ENCODE measurements at places on chromosomes 11 and 22.
A peak's percentile ranks its signal among the peaks of the same experiment; 100 is the strongest.

GRCh38 chr11:10322830-10323792, 18.2 kb downstream of the ADM start:
- DNase-seq, result peak; percentile 47

- DNase-seq, result no peak
These were observed 48.4 kb upstream of the WNT7B start for GRCh38 chr22:46025225-46025972.

- no peak for DNase-seq
These were observed 163.9 kb downstream of the ADAMTS15 start for GRCh38 chr11:130612291-130612851.

GRCh38 chr11:94806014-94806413, 37.9 kb downstream of the AMOTL1 start:
- DNase-seq, result no peak

DNA sequence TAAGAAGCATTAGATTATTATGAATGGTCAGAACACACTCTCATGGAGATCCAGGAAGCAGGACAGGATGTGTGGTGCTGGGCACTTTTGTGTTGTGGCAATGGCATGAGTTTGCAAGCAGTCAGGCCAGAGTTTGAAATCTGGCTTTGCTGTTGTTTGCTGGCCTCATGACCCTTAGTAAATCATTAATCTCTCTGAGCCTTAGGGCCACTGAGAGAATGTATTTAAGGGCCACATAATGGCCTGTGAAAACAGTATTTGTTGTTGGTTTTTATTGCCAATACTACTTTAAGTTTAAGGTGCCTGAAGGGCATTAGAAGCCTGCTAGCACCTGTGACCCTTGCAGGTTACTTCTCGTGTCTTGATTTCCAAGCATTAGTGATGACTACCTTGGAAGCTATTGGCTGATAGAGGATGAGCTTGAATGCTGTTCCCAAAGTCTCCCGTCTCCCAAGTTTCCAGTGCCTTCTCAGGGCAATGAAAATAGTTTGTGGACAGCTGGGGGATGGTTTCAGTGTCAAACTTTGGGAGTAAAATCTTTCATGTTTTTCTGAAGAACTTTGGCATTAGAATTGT, 24.6 kb downstream of the STIM1 start:
- DNase-seq, result no peak

GRCh38 chr11:93512949-93513667, 30.1 kb downstream of the SMCO4 start:
- DNase-seq, result no peak

DNA sequence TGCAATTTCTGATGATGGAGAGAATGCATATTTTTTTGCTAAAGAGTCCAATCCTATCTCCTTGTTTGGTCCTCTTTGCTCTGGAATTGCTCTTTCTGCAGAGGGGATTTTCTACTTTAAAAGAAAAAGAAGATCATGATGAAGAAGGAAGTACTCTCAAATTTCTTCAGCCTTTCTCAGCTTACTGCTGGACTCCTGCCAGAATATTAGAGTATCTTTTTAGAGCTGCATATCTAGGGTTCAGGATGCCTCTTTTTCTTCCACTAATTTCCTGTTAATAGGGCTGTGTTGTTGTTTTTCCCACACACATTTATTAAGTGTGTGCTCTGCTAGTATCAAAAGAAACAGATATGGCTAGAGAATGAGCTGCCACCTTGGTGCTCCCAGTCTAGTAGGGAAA, 18.2 kb downstream of the UBASH3B start:
- no peak for DNase-seq

- no peak for DNase-seq
These were observed 286.8 kb downstream of the BLID start for GRCh38 chr11:121829159-121829643.

GRCh38 chr11:128643661-128644317, 50.1 kb upstream of the FLI1 start:
- no peak for DNase-seq

GRCh38 chr11:110373051-110373702, 56.6 kb upstream of the FDX1 start:
- DNase-seq, result no peak

DNA sequence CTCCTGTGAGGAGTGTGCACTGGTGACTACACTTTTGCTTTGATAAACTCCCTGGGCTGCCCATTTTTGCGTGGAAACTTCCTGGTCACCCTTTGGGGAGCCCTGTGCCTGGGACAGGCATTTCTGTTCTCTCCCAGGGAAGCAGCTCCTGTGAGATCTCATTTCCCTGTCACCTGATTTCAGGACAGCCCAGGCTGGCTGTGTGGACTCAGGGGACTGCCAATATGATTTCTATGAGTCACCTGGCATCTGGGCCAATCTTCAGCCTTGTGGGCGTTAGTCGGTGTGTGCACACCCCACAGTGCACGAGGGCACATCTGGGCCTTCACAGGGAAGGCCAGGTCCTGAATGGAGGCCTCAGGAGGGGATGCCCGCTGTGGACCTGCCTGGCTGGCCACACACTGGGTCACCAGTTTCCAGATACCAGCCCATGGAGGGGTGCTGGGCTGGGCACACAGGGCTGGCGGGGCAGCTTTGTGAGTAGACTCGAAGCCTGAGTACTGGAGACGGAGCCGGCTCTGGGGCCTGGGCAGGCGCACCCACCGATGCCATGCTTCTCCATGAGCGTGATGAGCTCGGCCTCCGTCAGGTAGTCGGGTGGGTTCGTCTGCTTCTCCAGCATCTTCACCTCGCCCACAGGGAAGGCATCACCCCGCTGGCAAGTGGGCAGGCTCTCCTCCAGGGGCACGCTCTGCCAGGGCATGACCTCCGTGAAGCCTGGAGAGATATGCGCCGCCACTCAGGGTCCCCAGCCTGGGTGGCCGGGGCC, 9.4 kb upstream of the PPM1F start:
- DNase-seq, result no peak

GRCh38 chr11:23480736-23481135, 620.5 kb upstream of the CCDC179 start:
- no peak for DNase-seq

GRCh38 chr22:41285441-41285819, 557 bp downstream of the RANGAP1 start:
- peak; percentile 68 for DNase-seq

DNA sequence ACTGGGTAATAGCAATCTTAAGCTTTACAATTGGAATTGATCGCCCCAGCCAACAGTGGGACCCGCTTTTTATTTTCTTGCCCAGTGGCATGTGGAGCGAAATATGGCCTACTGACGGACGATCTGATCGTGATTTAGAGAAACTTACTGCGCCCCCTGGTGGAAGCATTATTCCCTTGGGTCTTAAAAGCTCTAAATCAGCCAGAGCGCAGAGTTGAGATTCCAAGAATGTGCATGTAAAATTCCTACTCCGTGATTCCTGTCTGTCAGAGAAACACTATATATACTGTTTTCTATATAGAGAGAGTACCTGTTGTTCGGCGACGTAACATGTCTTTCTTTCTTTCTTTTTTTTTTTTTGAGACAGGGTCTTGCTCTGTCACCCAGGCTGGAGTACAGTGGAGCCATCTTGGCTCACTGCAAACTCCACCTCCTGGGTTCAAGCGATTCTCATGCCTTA, 3.7 kb upstream of the DPF2 start:
- peak; percentile 82 for DNase-seq

DNA sequence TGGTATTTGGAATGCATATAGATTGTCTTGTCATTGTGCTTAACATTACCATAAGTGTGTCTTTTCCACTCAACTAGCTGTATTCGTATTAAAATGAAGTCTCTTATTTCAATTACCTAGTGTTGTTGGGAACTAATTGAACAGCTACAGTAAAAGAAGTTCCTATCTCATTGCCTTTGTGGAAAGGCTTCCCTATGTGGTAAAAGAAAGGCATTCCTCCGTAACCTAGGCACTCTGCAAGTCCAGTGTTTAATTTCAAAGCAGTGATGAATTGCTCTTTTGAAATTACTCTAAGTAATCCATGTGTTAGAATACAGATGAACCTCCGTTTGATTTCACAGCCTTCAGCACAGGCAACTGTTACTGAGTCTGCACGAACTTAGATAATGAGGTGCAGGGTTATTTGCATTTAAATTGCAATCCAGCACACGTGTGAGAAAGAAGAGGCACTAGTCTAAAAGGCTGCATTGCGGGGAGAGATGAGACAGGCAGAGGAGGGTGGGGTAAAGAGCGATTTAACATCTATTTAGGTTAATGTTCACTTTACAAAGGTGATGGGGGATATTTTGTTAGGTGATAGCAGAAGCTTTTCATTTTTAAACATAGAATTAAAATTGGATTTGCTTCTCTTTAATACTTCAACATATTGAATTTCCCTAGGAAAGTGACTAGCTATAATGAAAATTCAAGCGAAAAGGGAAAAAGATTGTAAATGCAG, 25.0 kb upstream of the CRTAM start:
- DNase-seq, result no peak

GRCh38 chr11:297051-297585, 2.2 kb downstream of the IFITM5 start:
- no peak for DNase-seq

DNA sequence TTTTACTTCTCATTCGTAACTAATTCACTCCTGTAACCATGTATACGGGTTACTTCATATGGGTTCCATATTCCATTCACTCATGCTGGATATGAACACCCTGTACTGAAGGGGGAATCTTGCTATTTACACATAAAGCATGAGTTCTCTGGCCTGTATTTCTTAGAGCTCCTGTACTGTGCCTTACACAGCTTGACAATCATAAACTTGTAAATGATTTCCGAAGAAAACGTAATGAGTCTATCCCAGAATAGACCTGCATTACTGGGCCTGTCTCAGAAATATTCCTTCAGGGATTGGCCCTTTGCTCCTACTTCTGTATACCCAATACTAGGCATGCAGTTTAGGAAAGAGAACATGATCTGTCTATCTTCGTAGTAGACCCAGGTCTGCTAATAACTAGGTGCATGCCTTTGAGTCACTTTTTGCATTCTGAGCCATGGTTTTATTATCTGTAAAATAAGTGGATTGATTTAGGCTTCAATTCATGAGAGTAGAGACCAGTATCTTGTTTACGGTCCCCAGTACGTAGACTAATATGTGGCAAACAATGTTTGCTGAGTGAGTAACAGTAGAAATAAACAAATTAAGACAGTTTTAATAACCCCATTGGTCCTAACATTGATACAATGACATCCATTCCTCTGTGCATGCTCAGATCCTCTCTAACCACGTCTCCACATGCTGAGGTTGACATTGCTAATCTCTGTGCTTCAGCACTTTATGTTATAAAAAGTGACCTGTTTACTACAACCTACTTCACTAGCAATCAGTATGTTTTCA, 1.2 kb downstream of the CCDC34 start:
- DNase-seq, result no peak

DNA sequence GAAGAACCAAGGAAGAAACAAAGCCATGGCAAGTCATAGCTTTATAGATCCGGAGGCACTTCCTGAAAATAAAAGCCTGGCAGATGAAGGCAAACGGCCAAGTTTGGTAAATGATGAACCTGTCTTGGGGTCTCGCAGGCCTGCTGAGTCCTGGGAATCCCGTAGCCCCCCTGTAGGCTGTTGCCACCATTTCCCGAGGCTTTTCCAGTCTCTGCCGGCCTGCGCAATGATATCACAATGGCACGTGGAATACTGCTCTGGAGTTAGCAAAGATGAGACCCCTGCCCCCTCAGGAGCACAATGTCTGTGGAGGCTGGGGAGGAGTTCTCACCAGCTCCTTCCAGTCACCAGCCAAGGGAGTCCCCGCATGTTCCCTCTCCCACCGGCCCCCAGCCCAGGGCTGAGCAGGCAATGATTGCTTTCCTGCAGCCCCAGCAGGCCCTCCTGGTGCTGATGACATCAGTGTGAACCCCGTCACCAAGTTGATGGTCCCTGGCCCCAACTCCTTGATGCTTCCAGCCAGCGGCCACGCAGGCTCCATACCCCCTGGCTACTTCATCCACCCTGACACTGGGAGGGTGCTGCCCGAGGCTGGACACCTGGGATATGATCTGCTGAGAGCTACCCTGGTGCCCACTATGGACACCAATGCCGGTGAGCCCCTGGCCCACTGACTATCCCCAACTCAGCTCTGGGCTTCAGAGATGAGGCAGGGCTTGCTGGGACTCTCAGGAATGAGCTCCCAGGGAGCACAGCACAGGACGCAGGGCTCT, 55.9 kb downstream of the BTG4 start:
- DNase-seq, result no peak

- no peak for DNase-seq
These were observed 16.0 kb downstream of the PIM3 start for GRCh38 chr22:49976439-49977175.

- DNase-seq, result peak; percentile 22
These were observed 627 bp downstream of the ASCL2 start for GRCh38 chr11:2269601-2270321.

- no peak for DNase-seq
These were observed 10.9 kb upstream of the ARHGEF17 start for GRCh38 chr11:73297231-73297590.

GRCh38 chr11:36101466-36101865, 157.6 kb downstream of the LDLRAD3 start:
- no peak for DNase-seq

GRCh38 chr11:86278226-86278625, 23.8 kb upstream of the HIKESHI start:
- no peak for DNase-seq

- no peak for DNase-seq
These were observed 146.7 kb downstream of the CTTN start for GRCh38 chr11:70544774-70545609.

- DNase-seq, result no peak
These were observed 23.1 kb upstream of the CAPRIN1 start for GRCh38 chr11:34028425-34028824.

GRCh38 chr11:118569670-118570069, 2.5 kb upstream of the ARCN1 start:
- DNase-seq, result no peak

GRCh38 chr22:20111045-20111688, 4.7 kb upstream of the RANBP1 start:
- no peak for DNase-seq

- DNase-seq, result no peak
These were observed 28.8 kb downstream of the NAGA start for GRCh38 chr22:42041784-42042183.

Measured in CD4-positive, alpha-beta T cell treated with Interleukin-6 at 100 ng/mL for 8 hours (primary cell).